HepG2 (cell line): ENCODE measurements at places on chromosomes 11 and 22.

GRCh38 chr11:47202576-47202975 is 12.2 kb upstream of the DDB2 start:
- no peak for DNase-seq

DNA sequence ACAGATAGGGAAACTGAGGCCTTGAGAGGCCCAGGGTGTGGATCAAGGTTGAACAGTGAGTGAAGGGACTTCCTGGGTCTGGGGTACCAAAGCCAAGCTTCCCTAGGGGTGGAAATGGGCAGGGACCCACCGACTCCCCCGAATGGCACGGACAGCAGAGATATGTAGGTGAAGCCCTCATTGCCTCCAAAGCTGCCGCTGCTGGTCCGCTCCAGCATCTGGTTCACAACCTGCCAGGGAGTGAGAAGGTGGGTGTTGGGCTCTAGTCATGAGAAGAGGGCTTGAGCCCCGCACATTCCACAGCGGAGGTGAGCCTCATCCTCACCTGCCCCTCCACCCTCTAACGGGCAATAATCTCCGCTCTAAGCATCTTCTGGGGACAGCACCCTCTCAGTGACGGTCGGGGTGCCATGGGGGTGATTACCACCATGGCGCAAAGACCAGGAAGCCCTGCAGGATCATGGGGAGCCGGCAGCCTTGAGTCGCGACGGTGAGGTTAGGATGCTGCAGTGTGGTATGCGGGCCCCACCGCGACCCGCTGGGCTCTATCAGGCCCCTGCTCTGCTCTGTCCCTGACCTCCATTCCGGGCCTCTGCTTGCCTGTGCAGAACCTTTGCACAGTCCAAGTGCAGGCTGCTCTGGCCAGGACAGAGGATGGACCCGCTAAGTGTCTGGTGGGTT is 10.8 kb downstream of the ALDH3B2 start:
- DNase-seq, result no peak

- DNase-seq, result no peak
Measured at GRCh38 chr11:124798991-124799347, 1.2 kb downstream of the MSANTD2 start.

GRCh38 chr22:25666308-25666707 is 75.7 kb upstream of the MYO18B start:
- peak; percentile 95 for DNase-seq

- DNase-seq, result no peak
Measured at GRCh38 chr11:26194881-26195280, 137.0 kb upstream of the ANO3 start.

DNA sequence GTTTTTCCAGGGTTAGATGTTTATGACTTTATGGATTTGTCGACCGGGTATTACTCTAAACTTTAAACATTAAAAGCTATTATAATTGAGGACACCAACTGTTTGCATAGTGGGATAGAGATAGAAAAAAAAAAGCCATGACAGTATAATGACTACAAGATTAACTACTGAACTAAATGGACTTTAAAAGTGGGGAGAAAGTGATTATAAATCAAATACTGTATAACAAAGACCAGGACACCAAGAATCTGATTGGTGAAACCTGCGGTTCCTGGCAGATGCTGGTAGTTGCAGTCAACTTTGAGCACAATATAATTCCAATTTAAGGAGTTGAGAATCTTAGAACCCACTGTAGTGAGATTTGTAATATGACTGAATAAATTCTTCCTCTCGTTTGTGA is 2.5 kb downstream of the CRKL start:
- no peak for DNase-seq

GRCh38 chr11:111000400-111001080 is 245.0 kb upstream of the POU2AF2 start:
- DNase-seq, result no peak

GRCh38 chr11:134943544-134943943 is 531.5 kb upstream of the B3GAT1 start:
- no peak for DNase-seq

- DNase-seq, result no peak
Measured at GRCh38 chr11:41284354-41284753, 175.1 kb downstream of the LRRC4C start.

DNA sequence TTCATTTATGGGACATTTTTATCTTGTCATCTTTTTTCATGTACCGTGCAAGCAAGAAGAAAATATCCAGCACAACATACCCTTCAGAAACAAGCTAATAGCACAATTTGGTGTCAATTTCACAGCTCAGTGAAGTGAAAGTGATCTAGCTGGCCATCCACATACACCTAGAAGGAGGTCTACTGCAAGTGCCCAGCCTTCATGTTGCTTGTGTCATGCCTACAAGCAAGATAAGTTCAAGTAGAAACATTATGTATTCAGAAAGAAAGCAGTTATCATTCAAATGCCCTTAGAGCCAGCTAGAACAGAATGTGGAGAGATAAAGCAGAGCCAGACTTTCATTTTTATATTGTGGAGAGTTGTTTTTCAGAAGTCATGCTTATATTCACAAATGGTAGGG is 325.7 kb upstream of the PITPNB start:
- no peak for DNase-seq

- peak; percentile 16 for DNase-seq
Measured at GRCh38 chr11:1437500-1437899, 47.8 kb downstream of the BRSK2 start.

- peak; percentile 90 for DNase-seq
Measured at GRCh38 chr11:27373856-27374602, 11.0 kb upstream of the CCDC34 start.

GRCh38 chr11:283405-284104 is 5.3 kb downstream of the NLRP6 start:
- no peak for DNase-seq

GRCh38 chr11:44778195-44779100 is 51.7 kb downstream of the TSPAN18 start:
- DNase-seq, result no peak

DNA sequence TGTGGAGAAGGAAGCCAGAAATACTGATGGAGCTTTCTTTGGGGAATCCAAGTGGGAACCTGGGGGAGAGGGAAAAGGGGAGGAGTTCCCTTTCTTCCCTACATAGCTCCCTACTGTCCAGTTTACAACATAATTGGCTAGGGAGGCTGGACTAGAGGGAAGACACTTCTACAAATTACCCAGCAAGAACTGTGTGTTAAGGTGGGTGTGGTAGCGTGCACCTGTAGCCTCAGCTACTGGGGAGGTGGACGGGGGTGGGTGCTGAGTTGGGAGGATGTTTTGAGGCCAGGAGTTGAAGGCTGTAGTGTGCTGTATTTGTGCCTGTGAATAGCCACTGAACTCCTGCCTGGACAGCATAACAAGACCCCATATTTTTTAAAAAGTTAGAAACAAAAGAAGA is 74.0 kb downstream of the NAV2 start:
- no peak for DNase-seq

GRCh38 chr11:122248131-122248530 is 132.1 kb upstream of the BLID start:
- DNase-seq, result no peak

- DNase-seq, result peak; percentile 16
Measured at GRCh38 chr11:36265793-36266628, 23.2 kb downstream of the COMMD9 start.

GRCh38 chr11:116691771-116692177 is 81.0 kb downstream of the BUD13 start:
- peak; percentile 31 for DNase-seq

- peak; percentile 28 for DNase-seq
Measured at GRCh38 chr11:47766509-47767227, 473 bp downstream of the FNBP4 start.
